ENCODE measurements at places on chromosomes 6 and 20.

GRCh38 chr6:160837146-160837545 lies 135.1 kb downstream of the PLG start:
- DNase-seq, result no peak

GRCh38 chr6:28693033-28693750 lies 167.5 kb downstream of the GPX5 start:
- no peak for DNase-seq

DNA sequence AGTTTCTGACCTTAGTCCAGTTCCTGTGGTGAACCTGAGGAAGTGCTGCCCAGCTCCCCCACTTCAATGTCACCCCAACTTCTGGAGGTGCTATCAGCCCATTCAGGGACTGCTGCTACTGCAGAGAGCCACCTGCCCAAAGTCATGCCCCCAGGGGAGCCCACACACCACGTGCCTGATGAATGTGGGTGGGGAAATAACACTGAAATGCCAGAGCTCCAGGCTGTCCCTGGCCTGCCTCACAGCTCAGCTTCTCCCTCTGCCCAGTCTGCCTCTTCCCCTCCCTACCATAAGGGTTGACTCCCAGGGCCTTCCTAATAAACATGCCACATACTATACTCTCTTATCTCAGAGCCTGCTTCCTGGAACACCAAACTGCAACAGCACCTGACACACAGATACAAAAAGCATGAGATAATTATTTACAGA lies 276.4 kb upstream of the MOCS1 start:
- DNase-seq, result no peak

GRCh38 chr6:141346535-141346934 lies 786.2 kb upstream of the GJE1 start:
- DNase-seq, result no peak

DNA sequence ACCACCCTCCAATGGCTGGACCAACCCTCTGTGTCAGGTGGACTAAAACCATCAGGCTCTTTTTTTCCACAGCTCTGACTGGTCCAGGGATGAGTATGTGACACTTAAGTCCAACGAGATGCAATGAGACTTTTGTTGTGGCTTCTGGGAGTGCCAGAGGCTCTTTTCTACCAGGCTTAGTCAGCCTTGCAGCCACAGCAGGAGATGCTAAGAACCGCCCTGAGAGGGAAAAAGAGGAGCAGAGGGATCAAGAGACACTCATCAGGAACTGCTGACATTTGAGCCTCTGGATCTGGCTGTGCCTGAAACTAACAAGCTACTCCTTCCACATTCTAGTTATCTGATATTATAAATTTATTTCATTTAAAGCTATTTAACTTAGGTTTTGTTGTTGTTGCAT lies 270.9 kb upstream of the SULF2 start:
- no peak for DNase-seq

- no peak for DNase-seq
Observed at GRCh38 chr20:3679749-3680700, 1.8 kb downstream of the ADAM33 start.

- DNase-seq, result no peak
Observed at GRCh38 chr20:4036351-4036750, 21.0 kb upstream of the RNF24 start.

- no peak for DNase-seq
Observed at GRCh38 chr20:63545814-63546213, 1.7 kb downstream of the SRMS start.
